ENCODE measurements at places on chromosomes 5 and 9.

DNA sequence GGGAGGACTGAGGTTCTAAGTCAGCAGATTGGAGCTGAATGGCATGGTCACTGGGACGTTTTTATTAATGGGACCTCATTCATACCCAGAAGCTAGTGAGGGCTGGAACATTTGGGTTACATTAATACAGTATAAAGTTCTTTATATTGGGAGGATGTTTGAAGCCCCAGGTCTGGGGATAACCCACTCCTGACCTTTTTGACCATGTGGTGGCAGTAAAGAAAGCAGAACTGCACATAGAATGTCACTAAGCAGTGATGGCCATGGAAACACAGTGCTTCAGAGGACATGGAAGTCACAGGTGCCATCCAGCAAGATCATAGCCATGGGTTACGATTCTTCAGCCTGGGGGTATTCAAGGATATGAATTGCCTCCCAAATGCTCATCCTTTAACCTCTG, 176.0 kb downstream of the ATP10B start:
- DNase-seq, result no peak

DNA sequence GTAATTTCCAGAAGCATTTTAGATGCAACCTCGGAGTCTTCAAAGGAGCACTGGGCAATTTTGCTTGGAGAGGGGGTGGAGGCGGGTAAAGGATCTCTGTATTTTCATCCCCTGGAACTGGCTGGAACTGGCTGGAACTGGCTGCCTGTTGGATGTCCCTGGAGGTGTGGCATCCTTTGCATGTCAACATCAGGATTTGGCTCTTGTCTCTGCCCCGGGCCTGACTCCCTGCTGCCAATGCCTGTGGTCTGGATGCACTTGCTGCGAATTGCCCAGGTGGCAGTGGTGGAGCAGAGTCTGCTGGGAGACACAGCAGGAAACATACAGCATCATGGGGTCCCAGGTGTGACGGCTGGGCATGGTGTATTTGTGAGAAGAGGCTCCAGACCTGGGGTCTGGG, 391.3 kb downstream of the GADD45G start:
- DNase-seq, result no peak

DNA sequence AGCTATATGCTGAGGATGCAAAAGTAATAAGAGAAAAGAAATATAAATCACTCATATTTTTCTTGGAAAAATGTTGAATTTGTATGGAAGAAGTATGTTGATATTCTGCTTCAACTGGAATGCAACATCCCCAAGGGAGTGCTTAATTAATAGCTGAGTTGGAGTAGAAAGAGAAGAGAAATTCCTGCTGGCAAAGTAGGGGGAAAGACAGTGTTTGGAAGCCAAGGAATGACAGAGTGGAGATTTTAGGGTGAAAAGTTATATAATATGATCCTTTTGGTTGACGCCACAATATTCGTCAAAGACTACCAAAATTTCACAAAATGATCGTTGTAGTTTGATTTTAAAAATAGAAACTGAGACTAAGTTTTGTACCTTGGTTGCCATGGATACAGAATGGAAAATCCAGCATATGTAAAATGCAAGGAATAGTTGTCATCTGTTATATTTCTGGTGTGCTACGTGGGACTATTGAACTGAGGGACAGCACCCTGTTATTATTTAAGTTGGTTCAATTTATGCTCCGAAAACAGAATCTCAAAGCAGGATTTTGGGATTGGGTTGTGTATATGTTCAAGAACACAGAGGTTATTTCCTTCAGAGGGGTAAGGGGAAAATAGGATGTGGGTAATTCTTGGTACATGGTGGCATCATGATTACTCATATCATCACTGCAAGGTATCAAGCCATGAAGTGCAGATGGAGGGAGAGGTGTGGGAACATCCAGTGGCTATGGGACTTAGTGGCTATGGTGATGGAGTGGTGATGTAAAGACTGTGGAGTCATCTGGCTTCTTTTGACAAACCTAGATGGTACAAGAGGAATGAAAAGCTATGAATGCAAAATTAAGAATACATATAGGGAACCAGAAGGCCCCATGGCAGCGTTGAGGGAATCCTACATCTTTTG, 61.0 kb downstream of the SUB1 start:
- DNase-seq, result no peak

DNA sequence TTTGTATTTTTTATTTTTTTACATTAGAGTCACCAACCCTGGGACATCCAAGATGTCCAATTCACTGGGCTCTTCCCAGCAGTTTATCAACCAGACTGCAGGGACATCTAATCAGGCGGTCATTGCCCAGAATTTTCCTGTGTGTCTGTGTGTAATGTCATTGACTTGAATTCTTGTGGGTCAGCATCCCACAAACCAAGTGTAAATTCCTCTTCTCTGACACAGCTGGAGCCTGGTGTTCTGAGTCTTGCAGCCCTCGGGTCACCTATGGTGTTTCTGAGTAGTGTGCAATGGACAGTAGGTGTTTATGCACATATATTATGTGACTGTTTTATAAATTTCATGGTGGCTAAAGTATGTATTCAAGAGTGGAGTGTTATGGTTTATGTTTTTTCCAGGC, 815.7 kb downstream of the SEMA5A start:
- DNase-seq, result no peak

- no peak for DNase-seq
Observed at GRCh38 chr9:3337515-3338225, 188.1 kb downstream of the RFX3 start.

DNA sequence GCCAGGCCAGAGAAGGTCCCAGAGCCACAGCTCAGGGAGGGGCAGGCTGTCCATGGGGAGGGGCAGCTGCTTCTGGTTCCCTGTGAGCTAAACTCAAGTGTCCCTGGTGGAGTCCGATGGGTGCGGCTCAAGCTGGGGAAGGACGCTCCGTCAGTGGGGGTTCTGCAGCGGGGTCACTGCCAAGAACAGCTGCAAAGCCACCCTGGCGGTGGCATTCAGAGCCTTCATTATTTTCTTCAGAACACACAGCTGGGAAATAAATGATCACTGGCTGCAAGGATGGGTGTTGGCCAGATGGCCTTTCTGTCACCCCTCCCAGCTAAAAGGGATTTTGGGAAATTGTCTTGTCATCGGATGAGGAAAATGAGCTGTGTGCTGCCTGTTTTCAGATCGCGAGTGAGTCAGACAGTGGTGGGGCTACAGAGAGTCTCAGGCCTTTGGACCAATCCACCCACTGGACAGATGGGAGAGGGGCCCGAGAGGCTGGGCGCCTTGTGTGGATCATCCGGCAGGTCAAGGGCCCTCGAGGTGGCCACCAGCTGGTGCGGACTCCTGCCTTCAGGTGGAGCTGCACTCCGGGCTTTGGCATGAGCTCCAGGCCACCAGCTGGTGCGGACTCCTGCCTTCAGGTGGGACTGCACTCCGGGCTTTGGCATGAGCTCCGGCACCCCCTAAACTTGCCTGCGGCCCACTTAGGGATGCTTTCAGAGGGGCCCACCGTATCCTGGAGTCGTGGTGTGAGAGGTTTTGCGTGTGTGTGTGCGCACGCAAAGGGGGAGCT, 17.9 kb upstream of the GFPT2 start:
- no peak for DNase-seq

GRCh38 chr5:56986626-56986947, 34.7 kb upstream of the MIER3 start:
- no peak for DNase-seq

GRCh38 chr9:14849851-14850250, 60.4 kb downstream of the FREM1 start:
- no peak for DNase-seq

DNA sequence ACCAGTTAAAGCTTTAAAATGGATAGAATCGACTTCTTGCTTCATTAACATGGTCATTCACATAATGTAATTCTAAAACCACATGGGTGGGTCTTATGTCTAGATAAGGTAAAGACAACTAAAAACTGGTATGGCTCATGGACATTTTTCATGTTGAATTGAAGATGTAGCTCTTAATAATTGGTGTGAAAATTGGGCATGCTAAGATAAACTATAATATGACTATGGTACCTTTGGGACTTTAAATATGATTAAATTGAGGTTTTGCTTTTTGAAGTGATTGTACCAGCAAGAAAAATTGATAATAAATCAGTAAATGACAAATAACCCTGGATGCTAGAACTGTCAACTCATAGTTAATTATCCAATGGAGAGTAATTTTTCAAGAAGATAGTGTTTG, 710.7 kb upstream of the PTPRD start:
- DNase-seq, result no peak

GRCh38 chr9:108654566-108654965, 201.2 kb downstream of the ACTL7B start:
- no peak for DNase-seq

DNA sequence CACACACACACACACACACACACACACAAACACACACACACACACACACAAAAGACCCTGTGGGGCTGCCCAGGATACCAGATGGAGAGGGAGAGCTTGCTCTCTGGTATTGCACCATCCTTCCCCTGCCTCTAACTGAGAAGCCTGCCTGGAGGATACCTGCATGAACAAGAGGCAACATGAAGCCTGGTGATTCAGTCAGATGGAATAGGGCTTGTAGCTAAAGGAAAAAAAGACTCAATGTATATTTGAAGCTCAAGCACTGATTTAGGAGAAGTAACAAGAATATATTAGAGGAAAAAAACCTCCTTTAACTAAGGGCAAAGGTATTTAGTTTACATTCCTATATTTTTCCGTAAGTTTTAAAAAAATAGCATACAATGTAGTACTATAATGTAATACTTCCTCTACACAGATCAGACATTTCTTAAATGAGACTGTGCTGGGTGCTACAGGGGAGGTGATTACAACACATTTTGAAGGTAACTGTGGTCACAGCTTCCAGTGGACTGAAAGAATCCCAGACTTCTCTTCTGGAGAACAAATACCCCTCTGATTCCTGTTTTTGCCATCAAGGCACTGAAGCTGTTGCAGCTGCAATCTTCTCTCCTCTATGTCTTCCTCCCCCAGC, 169.3 kb downstream of the DCP2 start:
- no peak for DNase-seq

DNA sequence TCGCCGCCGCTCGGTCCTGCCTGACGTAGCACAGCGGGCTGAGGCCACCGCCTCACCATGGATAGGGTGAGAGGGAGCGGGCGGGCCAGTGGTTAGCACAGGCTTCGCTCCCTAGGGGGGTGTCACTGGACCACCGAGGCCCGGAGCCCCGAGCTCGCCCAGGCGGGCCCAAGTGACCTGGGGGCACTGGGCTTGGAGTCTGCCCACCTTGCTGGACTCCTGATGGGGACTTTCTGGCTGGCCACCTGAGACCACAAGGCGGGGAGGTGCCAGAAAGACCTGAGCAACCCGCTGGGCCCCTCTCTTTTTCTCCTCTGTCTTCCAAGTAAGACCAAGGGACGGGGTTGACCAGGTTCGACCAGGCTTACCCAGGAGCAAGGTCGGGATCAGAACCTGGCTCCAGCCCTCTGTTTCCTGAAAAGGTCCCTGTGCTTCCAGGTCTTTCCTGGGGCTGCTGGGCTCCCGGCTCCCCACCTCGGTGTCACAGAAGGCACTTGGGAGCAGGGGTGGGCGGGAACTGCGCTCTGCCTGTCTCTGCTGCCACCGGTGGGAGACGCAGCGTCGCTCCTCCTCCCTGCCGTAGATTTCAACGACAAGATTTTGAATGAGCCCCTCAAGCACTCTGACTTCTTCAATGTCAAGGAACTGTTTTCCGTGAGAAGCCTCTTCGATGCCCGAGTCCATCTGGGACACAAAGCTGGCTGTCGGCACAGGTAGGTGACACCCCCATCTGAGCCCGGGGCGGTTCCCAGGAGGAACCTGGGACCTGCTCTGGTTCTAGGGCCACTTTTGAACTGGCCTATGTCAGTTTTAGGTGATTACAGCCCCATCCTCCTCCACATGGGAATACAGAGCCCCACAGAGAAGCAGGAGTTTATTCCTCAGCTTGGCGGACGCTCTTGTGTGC, 1.0 kb downstream of the MRPS2 start:
- DNase-seq, result no peak

DNA sequence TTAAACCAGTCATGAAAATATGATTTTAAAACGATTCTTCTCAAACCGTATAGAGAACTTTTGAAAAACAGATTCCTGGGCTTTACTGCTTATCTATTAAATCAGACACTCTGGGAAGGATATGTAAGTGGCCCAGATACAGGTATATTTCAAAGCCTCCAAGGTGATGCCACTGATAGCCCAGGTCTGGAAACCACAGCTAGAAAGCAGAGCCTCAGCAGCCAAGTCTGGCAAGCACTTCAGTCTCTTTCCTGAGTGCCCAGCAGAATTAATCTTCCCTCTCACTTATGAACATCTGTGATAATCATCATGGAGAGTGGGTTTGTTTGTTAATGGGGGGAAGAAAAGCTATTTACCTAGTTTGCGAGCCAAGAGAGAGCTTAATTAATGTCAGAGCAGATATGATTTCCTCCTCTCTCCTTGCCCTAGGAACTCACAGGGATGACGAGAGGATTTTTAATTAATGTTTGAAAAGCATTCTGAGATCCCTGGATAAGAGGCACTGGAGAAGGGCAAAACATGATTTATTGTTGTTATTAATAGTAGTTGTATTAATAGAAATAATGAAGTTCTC, 368.4 kb downstream of the TLE1 start:
- no peak for DNase-seq

GRCh38 chr9:92140074-92140753, 25.0 kb upstream of the SPTLC1 start:
- peak; percentile 68 for DNase-seq

DNA sequence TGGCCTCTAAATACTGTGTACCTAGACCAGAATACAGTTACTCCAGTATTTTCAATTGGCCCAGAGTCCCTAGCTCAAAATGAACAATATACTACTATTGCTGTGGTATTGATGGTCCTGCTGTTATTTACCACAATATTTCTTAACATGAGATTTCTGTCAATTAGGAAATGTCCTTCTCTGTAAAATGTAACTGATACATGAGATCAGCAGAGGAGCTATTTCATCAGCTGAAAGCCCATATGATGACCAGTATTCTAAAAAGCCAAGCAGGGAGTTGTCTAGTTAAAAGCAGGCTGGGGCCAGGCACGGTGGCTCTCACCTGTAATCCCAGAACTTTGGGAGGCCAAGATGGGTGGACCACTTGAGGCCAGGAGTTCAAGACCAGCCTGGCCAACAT, 187.7 kb upstream of the PTGER4 start:
- DNase-seq, result no peak

DNA sequence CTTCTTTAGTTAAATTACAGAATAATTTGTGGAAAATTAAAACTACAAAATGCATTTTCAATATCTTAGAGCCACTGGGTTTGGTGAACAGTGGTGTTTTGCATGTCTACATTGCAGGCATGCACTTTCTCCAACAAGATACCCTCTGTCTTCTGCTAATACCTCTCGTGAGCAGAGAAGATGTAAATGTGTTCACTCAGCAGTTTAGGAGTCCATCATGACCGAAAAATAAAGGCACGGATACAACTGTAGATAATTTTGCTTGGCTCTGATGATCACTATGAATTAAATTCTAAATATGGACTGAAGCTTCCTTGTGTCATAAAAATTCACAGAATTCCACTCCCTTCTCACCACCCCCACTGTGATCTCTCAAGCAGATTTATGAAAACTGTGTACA, 313.8 kb downstream of the GLIS3 start:
- no peak for DNase-seq

All from Peyer's patch (tissue), 4 donors.